ENCODE measurements at places on chromosomes 11 and 22.
A peak's percentile ranks its signal among the peaks of the same experiment; 100 is the strongest.

DNA sequence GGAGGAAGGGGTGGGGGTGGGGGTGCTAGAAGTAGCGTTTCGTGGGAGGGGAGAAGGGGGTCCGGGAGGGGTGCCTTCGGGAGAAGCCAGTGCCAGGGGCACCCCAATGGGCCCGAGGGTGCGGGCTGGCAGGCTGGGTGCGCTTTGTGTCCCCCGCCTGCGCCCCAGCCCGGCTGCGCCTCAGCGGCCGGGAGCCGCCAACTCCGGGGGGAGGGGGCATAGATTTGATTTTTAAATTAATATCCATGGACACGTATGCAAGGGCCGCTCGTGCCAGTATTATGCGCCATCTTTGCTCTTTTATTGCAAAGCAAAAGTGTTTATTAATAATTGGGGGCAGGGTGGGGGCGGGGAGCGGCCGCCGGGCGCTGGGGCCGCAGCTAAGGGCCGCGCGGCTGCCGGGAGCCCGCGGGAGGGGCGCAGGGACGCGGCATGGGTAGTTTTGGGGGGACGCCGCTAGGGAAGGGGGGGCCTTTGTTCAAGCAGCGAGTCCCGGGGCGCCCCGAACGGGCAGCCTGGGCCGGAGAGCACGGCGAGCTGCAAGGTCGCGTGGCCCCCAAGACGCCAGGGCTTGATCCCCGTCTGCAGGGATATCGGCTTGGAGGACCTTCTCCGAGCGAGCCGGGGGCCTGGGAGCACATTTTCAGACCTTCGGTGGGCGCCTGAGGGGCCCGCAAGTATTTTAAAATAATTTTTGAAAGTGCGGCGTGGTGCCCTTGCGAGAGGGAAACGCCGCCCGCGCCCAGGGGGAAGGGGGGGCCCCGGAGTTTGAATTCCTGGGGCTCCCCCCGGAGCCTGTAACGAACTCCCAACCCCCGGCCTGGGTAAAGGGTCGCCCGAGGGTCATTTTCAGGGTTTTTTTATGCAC, 959 bp downstream of the CCND1 start:
- no peak for DNase-seq

DNA sequence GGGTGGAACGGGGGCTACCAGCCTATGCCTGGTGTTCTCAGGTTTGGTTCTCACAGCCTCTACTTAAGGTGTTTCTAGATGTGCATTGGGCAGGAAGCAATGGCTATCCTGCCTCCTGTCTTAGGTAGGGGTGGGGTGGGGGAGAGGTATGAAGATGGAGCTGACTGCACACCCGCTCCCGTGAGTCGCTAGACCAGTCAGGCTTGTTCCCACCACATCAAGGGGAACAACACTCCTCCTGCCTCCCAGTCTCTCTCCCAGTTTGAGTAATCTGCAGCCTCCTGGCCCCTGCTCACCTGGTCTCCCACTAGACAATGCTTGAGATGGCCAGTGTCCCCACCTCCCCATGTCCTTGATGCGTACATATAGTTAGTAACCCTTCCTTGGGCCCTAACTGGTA, 79.3 kb upstream of the TENM4 start:
- no peak for DNase-seq

- DNase-seq, result no peak
Measured at GRCh38 chr11:1568441-1568911, 3.6 kb downstream of the DUSP8 start.

DNA sequence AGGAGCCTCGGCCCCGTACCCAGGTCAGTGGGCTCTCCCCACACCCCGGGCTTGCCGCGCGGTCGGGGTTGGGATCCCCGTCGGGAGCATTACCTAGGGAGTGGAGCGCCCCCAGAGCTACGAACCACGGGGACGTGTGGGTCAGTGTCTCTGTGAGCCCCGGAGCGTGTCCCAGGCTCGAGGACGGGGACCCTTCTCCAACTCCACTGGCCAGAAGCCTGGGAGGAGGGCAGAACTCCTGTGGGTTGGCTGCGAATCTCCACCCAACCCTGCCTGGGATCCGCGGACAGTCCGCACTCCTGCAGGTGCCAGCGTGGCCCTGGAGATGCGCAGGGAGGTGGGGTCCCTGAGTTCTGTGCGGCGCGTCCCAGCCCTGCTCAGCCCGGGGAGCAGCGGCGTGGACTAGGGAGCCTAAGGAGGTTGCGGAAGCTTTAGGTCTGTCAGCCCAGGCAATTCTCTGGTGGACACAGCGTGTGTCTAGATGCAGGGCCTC, 346 bp downstream of the PPFIBP2 start:
- no peak for DNase-seq

DNA sequence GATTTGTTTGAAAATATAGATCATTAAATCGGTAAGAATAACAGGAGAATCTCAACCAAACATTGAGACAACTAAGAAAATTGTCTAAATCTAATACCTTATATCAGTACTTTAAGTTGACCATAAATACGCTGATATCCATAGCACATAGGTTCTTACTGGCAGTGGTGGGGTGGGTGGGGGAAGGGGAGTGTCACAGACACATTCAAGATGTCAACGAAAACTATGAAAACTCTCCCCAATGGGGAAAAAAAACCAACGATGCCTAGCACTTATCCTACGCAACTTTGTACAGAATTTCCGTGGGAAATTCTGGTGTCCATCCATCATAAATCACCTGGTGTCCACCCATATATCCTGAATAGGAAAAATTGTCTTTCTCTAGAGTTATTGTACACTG, 6.2 kb downstream of the GRAP2 start:
- no peak for DNase-seq

- peak; percentile 86 for DNase-seq
Measured at GRCh38 chr11:58578136-58578634, 678 bp upstream of the ZFP91 start.

GRCh38 chr11:97854357-97854756, 1166.4 kb upstream of the CNTN5 start:
- DNase-seq, result no peak

DNA sequence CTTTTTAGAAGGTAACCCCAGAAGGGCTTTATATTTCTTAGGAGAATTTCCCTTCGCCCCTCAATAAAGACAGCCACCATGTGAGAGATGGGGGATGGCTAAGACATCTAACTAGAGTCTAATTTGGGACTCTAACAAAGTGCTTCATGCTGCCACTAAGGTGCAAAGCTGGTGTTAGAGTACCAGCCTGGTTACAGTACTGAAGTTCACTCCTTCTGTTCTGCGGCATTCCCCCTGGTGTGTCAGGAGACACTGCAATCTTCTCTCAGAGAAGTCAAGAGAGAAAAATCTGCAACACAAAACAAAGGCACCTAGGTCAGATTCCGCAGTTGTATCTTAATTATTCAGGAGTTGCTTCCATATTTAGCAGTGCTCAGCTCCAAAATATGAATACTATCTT, 603.0 kb upstream of the CADM1 start:
- DNase-seq, result no peak

GRCh38 chr22:27748349-27748748, 53.2 kb downstream of the MN1 start:
- no peak for DNase-seq

DNA sequence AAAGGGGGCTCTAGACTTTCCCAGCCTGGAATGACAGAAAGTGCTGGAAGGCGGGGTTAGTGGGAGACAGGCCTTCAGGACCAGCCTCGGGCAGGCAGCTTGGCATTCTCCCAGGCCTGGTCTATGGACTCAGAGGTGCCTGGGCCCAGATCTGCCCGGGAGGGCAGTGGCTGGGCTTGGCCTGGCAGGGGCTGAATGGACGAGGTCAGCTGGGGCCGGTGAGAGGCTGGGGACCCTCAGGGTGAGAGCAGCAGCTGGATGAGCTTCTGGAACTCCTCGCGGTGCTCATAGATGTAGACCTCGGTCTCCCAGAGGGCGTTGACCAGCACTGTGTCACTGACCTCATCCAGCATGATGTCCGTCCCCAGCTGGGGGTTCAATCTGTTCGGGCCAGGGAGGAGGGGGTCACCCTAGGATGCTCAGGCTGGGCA, 1.5 kb upstream of the BAIAP2L2 start:
- DNase-seq, result no peak

DNA sequence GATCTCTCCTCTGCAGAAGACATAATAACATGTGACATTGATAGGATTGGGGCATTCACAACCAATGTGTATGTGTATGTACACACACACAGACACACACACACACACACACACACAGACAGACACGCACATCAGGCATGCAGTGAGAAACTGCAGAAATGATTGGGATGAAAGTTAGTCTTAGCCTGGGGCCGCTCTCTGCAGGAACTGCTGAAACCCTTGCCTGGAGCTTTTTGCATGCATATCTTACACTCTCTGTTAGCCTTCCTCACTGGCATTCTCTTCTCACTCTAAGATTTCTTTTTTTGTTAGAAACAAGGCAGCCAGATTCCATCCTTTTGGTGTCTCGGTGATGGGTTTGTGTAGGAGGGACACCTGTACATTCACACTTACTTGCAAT, 337.9 kb downstream of the NELL1 start:
- DNase-seq, result no peak

- no peak for DNase-seq
Measured at GRCh38 chr22:42833104-42833503, 24.0 kb downstream of the ARFGAP3 start.

Data from stimulated activated CD8-positive, alpha-beta memory T cell treated with anti-CD3 and anti-CD28 coated beads, Interleukin-7, amount 100 ng/mL, for 48 hours (primary cell).